Hindlimb muscle (tissue), 1 donor: ENCODE measurements at places on chromosomes 6 and 20.

DNA sequence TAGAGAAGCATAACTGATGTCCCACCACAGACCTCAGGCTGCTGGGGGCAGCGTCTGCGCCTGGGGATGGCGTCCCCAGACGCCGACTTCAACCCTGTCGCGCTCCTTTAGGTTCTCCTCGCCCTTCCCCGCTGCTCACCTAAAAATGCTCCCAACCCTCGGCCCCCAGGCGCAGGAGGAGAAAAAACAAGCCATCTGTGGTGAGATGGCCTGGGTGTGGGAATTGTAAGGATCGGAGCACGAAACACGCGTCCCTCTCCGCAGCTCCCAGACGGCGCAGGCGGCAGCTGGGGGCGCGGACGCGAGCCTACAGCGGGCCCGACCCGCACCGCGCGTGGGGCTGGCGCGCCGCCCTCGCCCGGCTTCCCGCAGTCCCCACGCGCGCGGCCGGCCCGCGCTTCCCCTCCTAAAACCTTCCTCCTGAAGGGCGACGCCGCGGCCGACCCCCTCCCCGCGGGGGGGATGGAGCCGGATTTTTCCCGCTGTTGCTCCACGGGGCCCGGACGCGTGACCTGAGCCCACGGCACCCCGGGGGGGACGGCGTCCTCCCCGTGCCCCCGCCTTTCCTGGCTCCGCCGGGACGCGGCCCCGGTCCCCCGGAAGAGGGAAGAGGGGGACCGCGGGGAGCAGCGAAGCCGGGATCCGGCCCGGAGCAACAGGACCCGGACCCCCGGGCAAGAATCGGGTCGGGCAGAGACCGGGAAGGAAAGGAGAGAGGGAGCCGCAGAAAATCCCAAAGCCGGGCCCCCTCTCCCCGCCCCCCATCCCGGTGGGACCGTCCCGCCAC, 611 bp downstream of the EPB41L2 start:
- DNase-seq: peak; percentile 49

GRCh38 chr20:4840801-4841200, 119.1 kb downstream of the PRND start:
- DNase-seq: no peak

- no peak for DNase-seq
Measured at GRCh38 chr6:25173951-25174474, 105.2 kb upstream of the CARMIL1 start.

- DNase-seq: no peak
Measured at GRCh38 chr6:21049572-21049971, 515.3 kb downstream of the CDKAL1 start.

GRCh38 chr6:29847871-29848630, 20.4 kb downstream of the HLA-G start:
- DNase-seq: peak; percentile 60

DNA sequence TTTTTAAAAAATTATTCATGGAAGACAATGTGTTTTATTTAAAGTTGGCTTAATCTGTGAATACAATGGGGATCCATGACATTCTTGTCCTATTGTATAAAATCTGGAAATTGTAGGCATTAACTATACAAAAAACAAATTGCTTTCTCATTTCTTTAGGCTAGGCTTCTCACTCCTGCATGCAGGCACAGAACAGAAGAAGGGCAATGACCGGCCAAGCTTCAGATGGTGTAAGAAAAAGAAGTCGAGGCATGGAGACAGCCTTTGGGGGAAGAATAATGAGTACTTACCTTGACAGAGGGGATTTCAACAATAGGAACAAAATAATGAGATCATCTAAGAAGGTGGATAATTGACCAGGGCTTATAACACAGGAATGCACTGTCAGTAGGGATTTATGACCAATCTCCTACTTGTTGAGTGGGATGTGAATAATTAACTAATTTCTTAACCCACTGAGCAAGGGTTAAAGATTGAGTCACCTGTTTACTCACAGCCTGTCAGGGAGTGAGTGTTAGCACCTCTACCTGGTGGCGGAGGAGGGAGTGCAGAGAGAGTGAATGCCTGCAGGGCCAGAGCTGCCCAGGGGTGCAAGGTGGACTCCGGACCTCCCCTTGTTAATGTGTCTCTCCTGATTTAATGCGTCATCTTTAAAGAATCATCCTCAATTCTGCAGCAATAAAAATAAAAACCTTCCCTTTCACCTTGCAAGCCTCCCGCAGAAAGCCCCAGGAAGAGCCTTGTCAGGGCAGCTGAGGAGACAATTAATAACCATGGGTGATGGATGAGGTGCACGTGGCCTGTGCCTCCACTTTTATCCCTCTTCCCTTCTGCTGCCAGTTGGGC, 3.9 kb downstream of the SLC22A2 start:
- DNase-seq: no peak

DNA sequence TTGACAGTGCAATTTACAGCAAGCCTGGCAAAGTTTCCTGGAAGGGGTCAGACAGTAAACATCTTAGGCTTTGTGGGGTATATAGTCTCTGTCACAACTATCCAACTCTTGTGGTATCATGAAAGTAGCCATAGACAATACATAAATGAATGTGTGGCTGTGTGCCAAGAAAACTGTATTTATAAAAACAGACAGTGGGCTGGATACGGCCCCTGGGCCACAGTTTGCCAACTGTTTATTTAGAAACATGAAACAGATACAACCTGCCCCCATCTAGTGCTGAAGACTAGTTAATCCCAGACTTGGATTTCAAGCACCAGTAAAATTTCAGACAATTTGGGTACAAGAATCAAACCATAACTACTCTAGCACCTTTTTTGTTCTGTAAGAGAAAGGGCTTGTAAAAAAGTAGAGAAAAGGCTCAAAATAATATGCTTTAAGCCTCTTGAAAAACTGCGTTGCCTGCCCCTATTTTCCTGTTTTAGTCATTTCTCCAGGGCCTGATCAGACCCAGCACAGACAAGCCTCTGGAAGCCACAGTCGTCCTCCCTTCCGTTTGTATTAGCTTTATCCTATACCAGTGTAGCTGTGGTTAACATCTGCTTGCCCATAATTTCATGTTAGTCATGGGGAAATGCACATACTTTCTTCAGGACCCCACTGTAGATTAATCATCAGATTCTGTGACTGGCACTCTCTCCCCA, 30.8 kb downstream of the JAG1 start:
- no peak for DNase-seq

- no peak for DNase-seq
Measured at GRCh38 chr6:157221817-157222175, 101.5 kb downstream of the TMEM242 start.

- peak; percentile 18 for DNase-seq
Measured at GRCh38 chr6:127342296-127342945, 988 bp downstream of the ECHDC1 start.

- no peak for DNase-seq
Measured at GRCh38 chr6:43658161-43658560, 13.3 kb downstream of the RSPH9 start.

DNA sequence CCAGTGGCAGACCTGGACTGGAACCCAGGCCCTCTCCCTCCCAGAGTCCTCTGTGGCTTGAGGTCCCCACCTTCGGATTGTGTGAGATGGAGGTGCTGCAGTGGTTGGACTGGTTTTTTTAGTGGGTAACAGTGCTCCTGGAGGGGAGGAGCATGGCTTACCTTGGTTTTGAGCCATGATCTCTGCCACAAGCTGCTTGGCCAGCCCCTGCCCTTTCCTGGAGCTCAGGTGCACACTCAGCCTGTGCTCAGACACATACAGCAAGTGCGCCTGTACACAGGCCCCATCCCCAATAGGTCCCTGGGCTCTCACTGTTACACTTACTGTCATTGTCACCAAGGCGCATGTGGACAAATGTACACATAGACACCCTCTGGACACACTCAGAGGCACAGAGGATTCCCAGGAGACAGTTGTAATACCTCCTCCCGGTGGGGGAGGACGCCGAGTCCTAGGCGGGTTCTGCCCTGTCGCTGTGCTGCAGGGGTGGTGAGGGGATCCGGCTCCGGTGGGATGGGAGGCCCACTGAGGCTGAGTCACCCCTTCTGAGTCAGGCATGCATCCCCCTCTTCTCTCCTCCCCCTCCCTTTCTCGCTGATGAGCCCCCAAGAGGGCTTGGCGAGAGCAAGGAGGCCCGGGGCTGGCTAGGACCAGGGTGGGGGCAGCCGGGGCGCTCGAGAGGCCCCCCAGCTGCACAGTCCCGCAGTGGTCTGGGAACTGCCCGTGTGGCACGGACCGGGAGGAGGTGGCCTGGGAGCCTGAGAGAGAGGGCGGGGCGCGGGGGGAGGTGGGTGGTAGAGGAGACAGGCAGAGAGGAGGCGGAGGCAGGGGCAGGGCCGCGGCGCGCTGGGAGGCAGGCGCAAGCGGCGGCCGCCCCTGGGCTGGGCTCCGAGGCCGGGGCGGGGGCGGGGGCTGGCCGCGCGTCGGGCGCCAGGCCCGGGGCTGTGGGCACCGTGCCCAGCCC, 522 bp upstream of the EPB41L1 start:
- DNase-seq: peak; percentile 73

DNA sequence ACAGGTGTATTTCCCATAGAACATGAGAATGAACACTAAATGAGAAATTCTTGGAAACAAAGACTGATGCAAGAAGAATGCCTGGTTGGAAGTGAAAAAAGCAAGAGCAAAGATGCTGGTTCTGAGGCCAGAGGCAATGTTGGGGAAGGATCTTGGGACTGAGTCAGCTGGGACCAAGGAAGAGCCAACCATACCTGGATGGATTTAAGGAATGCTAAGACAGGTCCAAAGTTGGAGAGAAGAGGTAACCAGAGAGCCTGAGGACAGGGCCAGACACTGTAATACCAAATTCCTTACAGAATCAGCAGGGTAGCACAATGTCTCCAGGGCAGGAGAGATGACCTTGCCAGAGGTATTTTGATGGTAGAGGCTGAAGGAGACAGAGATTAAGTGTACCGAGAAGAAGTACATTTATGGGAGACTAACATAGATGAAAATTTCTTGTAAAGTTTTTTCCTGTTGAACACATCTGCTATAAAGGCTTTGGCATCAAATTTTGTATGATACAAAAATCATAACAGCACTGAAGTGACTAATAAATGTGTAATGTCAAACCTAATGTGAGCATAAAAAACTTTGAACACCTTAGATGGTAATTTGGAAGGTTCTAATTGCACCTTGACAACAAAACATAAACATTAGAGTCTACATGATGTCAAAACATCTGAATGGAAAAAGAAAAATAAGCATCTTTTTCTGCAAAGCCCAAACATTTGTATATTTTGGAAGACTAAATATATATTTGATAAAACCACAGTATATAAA, 221.7 kb upstream of the MARCKS start:
- no peak for DNase-seq

GRCh38 chr6:84061613-84062398, 28.2 kb downstream of the MRAP2 start:
- no peak for DNase-seq

GRCh38 chr20:49676581-49677291, 36.9 kb downstream of the B4GALT5 start:
- no peak for DNase-seq

GRCh38 chr6:16514249-16514648, 247.0 kb downstream of the ATXN1 start:
- no peak for DNase-seq

DNA sequence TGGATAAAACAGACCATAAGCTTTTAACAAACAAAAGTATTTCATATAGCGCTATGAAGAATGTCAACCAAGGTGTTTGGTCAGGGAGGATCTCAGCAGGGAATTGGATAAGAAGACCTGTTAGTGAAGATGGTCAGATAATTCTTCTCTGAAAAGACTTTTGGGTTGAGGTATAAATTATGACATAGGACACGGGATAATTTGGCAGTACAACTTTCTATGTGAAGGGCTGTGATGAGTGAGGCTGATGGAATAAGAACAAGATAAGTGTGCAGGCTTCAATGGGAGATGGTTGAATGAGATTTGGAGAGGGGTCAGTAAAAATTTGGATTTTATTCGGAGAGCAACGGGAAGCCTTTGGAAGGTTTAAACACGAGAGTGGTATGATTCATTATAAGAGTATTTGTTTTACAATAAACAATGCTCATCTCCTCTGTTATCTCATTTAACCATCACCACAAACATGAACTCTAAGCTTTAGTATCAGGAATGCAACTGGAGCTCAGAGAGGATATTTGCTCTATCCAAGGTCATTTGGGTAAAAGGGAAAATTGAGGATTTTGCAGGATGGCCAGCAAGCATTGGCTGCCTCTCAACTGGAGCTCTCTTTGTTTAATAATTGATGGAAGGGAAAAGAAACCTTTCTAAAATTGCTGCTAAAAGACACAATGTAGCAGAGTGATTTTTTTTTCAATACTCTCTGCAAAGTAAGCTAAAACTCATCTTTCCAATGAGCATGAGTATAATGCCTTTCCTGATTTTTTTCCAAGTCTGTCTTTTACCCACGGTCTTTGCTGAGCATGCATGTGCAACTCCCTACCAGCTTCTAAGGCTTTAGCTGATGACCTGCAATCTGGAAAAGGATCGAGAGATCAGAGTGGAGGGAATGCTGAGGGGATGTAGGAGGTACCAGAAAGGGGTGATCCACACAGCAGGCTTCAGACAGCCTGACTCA, 534.0 kb downstream of the CBLN4 start:
- no peak for DNase-seq

DNA sequence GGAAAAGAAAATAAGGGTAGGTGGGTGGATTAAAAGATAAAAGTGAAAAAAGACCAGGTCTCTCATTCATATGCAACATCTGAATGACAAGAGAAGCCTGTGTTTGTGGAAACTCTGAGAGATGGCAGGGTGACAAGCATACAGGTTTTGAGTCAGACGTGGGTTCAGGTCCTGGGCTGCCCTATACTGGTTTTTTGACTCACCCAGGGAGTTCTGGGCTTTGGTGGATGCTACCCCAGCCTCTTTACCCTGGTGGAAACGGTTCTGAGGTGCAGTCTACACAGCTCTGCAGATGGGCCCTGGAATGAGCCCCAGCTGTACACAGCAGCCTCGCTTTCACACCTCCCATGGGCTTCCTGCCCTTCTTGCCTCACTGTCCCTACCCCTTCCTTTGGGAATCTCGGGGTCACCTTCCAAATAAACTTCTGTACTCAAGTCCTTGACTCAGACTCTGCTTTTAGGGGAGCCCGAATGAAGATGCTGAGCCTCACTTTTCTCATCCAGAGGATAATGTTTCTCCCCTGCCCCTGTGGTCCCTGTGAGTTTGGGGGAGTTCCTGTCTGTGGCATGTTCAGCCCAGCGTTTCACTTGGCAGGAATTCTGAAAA, 77.7 kb upstream of the CLDN20 start:
- no peak for DNase-seq

GRCh38 chr6:52420668-52421358, 671 bp downstream of the EFHC1 start:
- peak; percentile 34 for DNase-seq

DNA sequence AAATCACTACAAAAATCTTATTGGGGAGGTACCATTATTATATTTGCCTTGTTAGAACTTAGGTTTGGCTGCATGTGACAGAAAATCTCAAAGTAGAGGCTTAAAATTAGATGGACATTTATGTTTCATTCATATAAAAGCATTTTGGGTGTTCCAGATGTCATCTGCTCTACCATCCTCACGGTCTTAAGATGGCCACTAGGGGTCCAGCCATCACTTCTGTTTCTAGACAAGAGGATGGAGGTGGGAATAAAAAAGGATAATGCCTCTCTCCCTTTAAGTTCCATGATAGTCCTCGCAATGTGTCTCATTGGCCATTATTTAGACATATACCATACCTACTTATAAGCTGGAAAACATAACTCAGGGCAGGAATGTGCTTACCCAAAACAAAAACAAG, 929.5 kb downstream of the KIF16B start:
- DNase-seq: no peak
